ENCODE measurements at places on chromosomes 4 and X.

GRCh38 chr4:5788144-5788543 lies 77.1 kb downstream of the EVC start:
- DNase-seq: no peak

- no peak for DNase-seq
Observed at GRCh38 chrX:17425551-17425950, 50.6 kb downstream of the NHS start.

DNA sequence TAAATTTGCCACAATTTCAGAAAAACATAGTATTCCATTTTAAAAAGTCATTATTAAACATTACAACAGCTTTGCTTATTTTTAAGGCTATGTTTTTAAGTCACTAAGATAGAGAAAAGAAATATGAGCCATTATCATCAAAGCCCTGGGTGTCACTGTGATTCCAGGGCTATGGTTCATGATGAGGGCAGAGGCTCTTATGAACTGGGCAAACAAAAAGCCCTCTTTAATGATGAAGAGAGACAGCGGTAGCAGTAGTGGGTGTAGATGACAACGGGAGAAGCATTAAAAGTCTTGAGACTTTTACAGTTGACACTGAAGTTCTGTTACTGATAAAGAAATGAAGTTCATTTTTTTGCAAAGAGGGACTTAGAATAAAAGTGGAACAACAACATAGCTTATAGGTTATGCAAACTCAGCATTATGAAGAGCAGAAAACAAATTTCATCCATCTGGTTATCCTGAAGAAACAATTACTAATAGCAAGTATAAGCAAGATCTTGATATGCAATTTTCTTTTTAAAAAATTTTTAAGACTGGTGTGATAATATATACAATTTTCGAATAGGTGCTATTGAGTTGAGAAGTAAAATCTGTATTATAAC lies 202.7 kb upstream of the ETNPPL start:
- no peak for DNase-seq

GRCh38 chr4:97498875-97499274 lies 644.4 kb downstream of the STPG2 start:
- no peak for DNase-seq

GRCh38 chr4:12409507-12410190 lies 981.0 kb upstream of the HS3ST1 start:
- DNase-seq: no peak

GRCh38 chrX:111254896-111255693 lies 15.2 kb downstream of the CAPN6 start:
- no peak for DNase-seq

DNA sequence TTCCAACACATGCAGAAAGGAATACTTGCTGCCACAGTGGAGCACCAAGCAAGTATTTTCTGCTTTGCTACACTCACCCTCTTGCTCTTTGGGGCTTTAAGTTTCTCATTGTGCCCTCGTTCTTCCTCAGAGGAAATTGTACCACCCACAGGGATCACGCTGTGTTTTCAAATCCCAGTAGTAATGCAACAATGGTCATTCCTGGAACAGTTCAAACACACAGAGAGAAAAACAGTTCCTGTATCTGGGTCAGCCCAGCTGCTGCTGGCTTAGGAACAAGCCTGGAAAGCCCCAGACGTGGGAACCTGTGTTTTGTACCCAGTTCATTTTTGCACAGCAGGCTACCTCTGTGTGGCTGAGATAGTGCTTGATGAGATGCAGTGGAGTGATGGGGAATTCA lies 907.8 kb downstream of the STPG2 start:
- DNase-seq: no peak

DNA sequence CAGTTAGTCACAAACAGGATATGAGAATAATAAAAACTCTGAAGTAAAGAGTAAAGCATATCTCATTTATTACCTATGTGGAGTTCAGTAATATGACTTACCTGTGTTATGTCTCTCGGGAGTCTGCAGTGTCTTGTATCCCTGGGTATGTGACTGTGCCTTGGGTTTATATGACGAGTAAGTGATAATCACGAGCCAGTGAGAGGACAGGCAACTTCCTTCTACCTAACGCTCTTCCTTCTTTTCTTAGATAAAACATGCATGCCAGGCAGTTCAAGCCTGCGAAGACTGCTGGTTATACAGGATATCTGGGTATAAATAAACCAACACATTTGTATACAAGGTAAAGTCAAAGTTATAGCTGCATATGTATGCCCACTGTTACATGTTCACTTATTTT lies at the start of gene HPGDS:
Gene HPGDS (minus strand): TSS at position 143 of the 400 bp plus-strand sequence. CDS start 8,207 bp downstream, outside the sequence.
- DNase-seq: no peak

DNA sequence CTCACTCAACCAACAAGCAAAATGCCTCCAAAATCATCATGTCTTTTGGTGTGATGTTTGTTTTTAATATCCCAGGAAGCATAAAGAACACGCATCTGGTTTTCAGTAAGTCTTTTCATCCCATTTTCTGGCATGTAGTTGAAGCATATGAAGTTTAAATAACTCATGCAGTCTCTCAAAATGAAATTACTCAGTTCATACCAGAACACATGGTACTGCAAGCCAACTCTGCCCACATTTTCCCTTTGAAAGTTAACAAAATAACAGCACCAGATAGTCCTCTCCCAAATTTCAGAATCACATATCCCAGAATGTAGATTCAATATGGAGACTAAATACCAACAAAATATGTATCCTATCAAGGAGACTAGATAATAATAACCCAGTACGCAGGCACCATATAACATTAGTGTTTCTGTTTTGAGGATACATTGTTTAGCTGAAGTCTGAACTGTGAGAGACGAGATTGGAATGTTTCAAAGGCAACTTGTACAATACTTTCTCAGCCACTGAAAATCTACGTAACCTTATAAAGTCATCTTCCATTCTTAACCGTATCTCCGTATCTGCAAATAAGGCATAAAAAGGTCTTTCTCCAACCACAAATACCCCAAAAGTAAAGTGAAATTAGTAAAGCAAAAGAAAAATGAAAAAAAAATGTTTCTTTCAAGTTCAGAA lies 23.1 kb downstream of the CORIN start:
- no peak for DNase-seq

- DNase-seq: no peak
Observed at GRCh38 chr4:128831531-128832242, 22.2 kb downstream of the JADE1 start.

DNA sequence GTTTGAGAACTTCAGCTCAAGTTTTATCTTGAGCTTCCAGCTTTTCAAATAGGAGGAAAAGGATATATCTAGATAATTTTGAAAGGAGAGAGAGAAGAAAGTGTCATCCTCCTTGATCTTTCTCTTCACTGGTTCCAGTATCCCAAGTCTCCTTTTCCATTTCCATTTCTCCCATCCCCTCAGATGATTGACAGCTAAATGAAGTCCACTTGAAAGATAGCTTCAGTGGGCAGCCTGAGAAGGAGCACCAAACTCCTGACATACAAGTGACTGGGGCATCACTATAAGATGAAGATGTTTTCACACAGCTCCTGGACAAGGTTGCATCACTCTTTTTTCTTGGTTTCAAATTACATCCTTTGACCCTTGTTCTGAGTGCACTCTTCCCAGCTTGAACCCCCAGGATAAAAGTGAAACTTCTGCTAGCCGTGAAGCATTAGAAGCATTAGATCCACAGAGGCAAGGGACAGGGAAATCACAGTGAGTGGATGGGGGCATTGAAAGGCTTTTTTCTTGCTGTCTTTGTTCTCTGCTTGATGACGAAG lies 17.5 kb upstream of the MAGEA10 start:
- no peak for DNase-seq

- no peak for DNase-seq
Observed at GRCh38 chr4:100289530-100289888, 99.2 kb upstream of the DDIT4L start.

DNA sequence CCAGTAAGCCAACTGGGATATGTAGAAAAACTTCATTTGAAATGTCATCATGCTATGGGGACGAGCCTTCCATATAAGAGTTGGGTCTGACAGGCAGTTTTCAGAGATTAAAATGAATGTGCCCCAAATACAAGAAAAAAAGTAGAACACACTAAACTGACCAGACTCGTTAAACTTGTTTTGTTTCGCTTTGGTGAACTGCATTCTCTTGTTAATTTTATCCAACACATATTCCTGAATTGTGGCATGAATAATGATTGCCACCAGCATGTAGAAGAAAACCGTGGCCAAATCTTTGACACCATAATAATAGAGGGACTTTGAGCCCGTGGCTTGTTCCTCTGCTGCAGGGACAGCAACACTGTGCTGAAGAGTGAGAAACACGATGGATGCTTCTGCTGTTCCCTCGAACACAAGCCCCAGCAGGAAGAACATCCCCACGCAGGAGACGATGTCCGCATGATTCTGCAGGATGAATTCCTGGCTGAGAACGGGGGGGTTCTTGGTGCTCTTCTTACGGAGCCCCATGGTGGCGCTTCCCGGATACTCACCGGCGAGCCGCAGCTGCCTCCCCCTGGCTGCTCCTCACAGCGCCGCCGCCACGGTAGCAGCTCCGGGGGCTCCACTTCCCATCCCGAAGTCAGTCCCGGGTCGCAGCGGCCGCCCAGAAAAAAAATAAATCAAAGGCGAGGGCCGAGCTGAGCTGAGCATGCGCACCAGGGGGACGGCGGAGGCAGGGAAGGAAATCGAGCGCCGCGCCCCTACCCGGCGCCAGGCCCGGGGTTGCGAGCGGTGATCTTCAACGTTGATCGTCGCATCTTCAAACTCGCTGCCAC lies at the start of gene TRAM1L1:
Gene TRAM1L1 (minus strand): TSS at position 711 of the 836 bp plus-strand sequence. CDS start 183 bp downstream, at position 528.
- DNase-seq: peak; percentile 7

DNA sequence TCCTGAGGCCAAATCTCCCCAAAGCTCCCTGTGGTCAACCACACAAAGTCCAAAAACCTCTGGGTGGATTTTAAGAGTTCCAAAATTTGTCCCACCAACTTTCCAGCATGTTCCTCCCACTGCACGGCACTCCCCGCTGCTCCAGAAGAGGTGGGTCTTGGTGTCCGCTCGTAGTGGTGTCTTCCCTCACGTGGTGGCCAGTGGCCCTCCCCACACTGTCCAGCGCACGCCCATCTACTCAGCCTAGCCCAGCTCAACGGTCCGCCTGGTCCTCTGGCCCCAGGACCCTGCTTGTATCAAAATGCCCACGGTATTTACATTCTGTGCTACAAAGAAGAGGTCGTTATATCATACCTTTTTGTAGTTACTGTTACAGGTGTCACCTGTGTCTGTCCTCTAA lies 83.5 kb downstream of the NSUN7 start:
- DNase-seq: no peak

DNA sequence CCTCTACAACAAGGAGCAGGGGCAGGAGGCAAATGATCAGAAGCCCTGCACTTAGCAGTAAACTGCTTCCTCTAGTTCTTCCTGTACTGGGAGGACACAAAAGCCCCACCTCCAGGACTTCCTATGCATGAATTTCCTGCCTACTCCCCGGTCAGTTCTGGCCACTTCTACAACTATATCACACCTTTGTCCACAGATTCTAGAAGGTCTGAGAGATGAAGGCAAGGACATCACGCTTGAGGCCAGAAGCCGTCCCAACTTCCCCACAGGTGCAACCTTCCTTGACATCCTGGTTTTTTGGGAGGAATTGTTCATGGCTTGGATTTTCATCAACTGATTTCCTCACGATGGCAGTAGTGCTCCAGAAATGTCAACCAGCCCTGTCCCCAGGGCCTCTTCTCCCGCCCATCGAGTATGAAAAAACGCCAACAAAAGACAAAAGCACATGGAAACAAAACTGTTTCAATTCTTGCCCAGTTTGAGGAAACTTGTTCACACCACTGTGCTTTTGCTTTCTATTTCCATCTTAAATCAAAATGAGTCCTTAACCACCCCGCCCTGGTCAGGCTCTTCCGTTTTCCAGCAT lies 206.5 kb upstream of the STK26 start:
- DNase-seq: peak; percentile 90

DNA sequence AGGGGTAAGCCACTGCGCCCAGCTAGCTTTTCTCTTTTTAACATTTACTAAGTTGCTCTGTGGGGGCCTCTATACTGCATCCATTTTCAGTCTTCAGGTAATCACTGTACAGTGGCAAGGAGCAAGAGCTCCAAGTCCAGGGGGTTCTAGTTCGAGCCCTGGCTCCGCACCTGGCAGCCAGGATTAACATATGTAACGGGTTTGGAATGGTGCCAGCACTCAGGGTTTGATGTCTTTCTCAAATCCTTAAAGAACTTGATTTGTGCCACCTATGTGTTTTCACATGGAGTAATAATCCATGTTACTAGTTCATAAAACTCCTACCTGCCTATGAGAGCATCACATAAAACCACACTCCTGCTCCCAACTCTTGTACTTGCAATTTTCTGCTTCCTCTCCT lies 4.5 kb downstream of the GRPEL1 start:
- DNase-seq: no peak

DNA sequence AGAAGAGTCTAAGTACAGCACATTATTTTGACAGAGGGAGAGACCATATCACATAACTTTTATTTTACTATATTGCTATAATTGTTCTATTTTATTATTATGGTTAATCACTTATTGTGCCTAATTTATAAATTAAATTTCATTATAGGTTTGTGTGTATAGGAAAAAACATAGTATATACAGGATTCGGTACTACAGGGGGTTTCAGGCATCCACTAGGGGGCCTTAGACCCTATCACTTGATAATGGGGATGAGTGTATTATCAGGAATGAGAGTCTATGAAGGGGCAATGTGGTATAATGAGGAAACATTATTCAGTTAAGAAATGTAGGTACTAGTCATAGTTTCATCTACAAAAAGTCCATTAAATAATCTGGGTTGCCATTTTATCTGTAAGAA lies 833.1 kb downstream of the C4orf33 start:
- no peak for DNase-seq

- DNase-seq: no peak
Observed at GRCh38 chr4:52507774-52508173, 151.3 kb downstream of the USP46 start.

- DNase-seq: no peak
Observed at GRCh38 chr4:13852411-13852810, 224.9 kb upstream of the BOD1L1 start.

- no peak for DNase-seq
Observed at GRCh38 chrX:41116948-41117347, 31.7 kb downstream of the USP9X start.

GRCh38 chr4:106409901-106410889 lies 41.6 kb upstream of the GIMD1 start:
- DNase-seq: no peak

DNA sequence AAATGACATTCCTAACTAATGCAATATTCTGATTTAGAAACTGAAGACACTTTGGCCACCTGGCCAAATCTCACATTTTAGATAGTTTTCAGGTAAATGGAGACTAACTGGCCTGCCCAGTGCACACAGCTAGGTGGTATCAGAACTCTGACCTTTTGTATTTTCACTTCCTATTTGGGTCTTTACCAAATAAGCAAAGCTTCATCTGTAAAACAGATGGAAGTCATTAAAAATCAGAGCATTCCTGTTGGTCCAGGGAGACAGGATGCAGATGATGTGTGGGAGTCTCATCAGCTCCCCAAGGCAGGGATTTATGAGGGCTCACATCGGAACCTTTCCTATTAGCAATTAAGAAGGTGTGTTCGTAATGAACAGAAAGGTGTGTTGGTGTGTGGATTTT lies 57.7 kb downstream of the ARHGAP10 start:
- no peak for DNase-seq

- no peak for DNase-seq
Observed at GRCh38 chrX:153640736-153641575, 6.0 kb upstream of the DUSP9 start.

Data from T-helper 1 cell (primary cell).